ENCODE measurements at places on chromosomes 7 and 10.

DNA sequence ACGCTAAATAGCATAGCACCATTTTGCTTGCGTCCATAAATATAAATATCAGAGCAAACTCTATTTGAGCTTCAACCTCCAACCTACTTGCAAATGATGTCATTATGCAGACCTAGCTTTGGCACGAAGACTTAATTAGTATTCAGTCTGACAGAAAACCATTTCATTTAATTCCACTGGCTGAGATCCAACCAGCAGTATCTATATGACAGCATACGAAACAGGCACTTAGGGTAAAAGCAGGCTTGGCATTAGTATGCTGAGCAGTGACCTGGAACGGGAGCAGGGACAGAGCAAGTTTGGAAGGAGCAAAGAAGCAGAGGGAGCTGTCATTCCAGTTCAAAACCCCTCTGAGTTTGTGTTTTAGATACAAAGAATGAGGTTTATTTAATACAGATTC, 312.5 kb upstream of the CHRM2 start:
- DNase-seq, result no peak

DNA sequence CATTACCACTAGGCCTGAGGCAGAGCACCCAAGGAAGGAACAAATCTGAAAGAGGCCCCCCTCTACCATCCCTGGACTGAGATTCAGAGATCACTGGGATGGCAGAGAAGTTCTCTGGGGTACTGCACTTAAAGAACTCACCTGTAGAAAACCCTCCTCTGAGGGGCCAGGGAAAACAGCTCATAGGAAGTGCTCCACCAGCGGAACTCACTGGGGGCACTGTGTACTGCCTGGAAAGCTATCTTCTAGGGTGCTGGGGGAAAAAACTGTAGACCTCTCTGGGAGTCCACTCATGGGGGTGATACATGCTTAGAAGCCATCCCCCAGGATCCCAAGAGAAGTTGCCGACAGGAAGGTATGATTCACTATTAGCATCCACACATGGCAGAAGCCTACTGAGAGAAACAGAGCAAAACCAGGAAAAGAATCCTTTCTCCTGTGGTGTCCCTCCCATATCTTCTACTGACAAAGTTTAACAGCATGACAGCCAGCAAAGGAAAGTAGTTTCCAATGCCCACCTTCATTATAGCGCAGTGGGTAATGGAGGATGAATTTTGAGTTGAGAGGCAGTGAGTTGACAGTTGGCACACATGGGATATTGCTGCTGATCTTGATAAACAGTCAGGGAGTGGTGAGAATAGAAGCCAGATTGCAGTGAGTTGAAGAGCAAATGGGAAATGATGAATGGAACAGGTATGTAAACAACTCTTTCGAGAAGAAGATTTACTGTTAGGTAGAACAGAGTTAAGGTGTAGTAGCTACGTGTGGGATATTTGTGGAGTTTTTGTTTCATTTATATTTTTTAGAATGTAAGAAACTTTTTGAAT, 20.9 kb downstream of the ANKIB1 start:
- DNase-seq, result no peak

GRCh38 chr7:132901241-132901640, 180.6 kb downstream of the CHCHD3 start:
- DNase-seq, result no peak

DNA sequence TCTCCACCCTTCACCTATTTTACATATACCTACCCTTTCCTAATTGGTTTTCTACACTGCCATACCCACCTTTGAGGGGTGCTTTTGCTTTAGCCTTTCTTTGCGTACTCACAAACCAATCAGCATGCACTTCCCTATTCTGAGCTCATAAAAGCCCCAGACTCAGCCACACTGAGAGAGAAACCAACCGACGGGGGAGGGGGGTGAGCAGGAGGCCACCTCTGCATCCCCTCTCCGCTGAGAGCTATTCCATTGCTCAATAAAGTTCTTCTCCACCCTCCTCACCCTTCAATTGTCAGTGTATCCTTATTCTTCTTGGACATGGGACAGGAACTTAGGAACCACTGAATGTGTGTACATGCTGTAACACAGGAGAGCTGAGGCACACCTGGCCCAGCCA, 9.0 kb upstream of the FKBP9 start:
- no peak for DNase-seq

DNA sequence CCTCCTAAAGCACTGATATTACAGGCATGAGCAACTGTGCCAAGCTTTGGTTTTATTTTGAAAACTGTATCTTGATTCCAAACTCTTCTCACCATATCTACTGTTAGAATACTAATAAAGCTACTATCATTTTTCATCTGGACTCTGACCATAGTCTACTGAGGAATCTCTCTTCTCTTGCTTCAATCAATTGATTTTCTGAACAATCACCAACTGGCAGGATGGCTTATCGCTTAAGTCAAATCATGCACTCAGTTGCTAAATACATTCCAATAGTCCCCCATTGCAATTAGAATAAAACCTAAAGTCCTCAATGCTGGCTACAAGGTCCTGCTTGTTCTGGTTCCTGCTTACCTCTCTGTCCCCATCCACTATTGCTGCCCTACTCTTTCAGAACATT, 2.3 kb upstream of the APBB1IP start:
- no peak for DNase-seq

GRCh38 chr10:26432938-26433337, 5.2 kb upstream of the APBB1IP start:
- no peak for DNase-seq

DNA sequence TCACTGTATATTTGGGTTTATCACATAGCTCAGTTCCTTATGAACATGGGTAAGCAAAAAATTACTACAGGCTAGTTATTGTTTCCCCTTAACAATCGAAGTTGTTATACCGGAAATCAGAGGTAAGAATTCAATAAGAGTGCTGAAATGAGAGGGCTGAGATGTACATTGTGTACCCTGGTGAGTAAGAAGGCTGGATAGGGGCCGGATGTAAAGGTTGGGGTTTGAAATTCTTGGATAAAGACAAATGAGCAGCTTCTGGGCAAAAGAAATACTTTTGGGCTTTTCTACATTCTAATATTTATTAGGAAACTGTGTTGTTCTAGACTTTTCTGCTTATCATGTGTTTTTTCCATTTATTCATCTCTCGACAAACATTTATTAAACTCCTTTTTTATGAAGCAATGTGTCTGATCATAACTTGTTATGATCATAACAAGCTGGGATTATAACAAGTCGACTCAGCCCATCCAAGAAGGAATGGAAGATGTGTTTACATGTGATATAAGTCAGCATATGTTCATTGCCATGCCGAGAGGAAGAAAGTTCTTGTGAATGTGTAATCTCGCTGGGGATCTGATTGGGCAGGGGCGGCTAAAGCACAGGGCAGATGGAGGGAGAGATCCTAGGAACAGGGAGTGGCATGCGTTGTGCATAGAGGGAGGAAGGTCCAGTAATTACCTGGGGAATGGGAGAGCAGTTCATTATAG, 155.3 kb downstream of the PLXDC2 start:
- no peak for DNase-seq

- no peak for DNase-seq
Observed at GRCh38 chr10:52771534-52772445, 794 bp downstream of the MBL2 start.

DNA sequence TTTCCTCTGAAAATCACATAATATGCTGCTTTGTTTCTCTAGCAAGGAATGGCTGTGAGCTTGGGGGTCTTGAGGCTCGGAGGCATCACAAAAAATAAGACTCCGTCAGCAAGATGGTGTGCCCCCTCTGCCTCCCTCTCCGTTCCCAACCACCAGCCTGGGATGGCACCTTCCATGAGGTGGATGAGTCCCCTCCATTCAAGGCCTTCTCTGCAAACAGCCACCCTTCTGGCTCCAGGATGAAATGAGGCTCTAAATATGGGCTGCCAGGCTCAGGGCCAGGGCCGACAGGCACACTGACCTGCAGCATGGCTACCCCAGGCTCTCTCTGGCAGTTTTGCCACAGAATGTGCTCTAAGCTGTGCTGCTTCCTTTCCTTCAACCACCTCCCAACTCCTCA, 521.5 kb downstream of the PTPRN2 start:
- no peak for DNase-seq

GRCh38 chr10:33192190-33192589, 142.3 kb downstream of the NRP1 start:
- DNase-seq, result no peak
